ENCODE measurements at places on chromosomes 4 and X. TPM values are rescaled to one million over a fixed set of nuclear protein-coding genes. Genes with fewer than 3 reads are reported as not detected.

The PDGFRA gene
- 158 TPM for total RNA-seq

The NOX1 gene
- 0.33 TPM for total RNA-seq

The CLNK gene
- 0.16 TPM for total RNA-seq

The DDIT4L gene
- total RNA-seq: 8.5 TPM

The SPRY1 gene
- total RNA-seq: 74.5 TPM

The NMU gene
- total RNA-seq: 1.7 TPM

The SMARCA1 gene
- total RNA-seq: 89.6 TPM

The GRIA3 gene
- total RNA-seq: 21.6 TPM

The UCHL1 gene
- total RNA-seq: 374 TPM

The MAGED4 gene
- 77.3 TPM for total RNA-seq

The PHEX gene
- total RNA-seq: 1.3 TPM

The SMIM10 gene
- 3.6 TPM for total RNA-seq

The AP1AR gene
- total RNA-seq: 27.6 TPM

The CCKAR gene
- 1.3 TPM for total RNA-seq

The REELD1 gene
- not detected for total RNA-seq

The NUDT10 gene
- total RNA-seq: 13.7 TPM

The RRH gene
- total RNA-seq: 9.6 TPM

The OTOP1 gene
- not detected for total RNA-seq

The PLAC8 gene
- total RNA-seq: 3.0 TPM

The PLXNB3 gene
- total RNA-seq: 7.3 TPM

The TACR3 gene
- 6.3 TPM for total RNA-seq

The APLN gene
- total RNA-seq: 2.8 TPM

The MAGEC2 gene
- total RNA-seq: not detected

The HTR2C gene
- total RNA-seq: 0.49 TPM

The CTAG2 gene
- not detected for total RNA-seq

The ATOH1 gene
- not detected for total RNA-seq

The RBMXL3 gene
- total RNA-seq: not detected

The ARHGEF6 gene
- 15.6 TPM for total RNA-seq

The MAGED4B gene
- 18.4 TPM for total RNA-seq

The CXCL1 gene
- total RNA-seq: 2.7 TPM

The HSD17B13 gene
- 0.27 TPM for total RNA-seq

The UGT2A1 gene
- total RNA-seq: not detected

The ETNPPL gene
- 0.22 TPM for total RNA-seq

The IBSP gene
- not detected for total RNA-seq

The SPANXN2 gene
- total RNA-seq: not detected

The HAND2 gene
- total RNA-seq: 0.33 TPM

The ZMYM3 gene
- total RNA-seq: 28.6 TPM

The TKTL2 gene
- total RNA-seq: 0.33 TPM

The TIMM8A gene
- 8.2 TPM for total RNA-seq

The BBS12 gene
- 13.9 TPM for total RNA-seq

The GPM6B gene
- 321 TPM for total RNA-seq

The CPE gene
- 374 TPM for total RNA-seq

The HTT-AS gene
- total RNA-seq: not detected

The CXorf49 gene
- total RNA-seq: not detected

The UCP1 gene
- 0.33 TPM for total RNA-seq

The TXK gene
- total RNA-seq: 2.9 TPM

The CENPVL1 gene
- 0.71 TPM for total RNA-seq

The KLB gene
- 0.11 TPM for total RNA-seq

The CSAG3 gene
- total RNA-seq: not detected

The SPATA4 gene
- total RNA-seq: 0.93 TPM
